ENCODE measurements at places on chromosomes 2 and 18.
A peak's percentile ranks its signal among the peaks of the same experiment; 100 is the strongest.

DNA sequence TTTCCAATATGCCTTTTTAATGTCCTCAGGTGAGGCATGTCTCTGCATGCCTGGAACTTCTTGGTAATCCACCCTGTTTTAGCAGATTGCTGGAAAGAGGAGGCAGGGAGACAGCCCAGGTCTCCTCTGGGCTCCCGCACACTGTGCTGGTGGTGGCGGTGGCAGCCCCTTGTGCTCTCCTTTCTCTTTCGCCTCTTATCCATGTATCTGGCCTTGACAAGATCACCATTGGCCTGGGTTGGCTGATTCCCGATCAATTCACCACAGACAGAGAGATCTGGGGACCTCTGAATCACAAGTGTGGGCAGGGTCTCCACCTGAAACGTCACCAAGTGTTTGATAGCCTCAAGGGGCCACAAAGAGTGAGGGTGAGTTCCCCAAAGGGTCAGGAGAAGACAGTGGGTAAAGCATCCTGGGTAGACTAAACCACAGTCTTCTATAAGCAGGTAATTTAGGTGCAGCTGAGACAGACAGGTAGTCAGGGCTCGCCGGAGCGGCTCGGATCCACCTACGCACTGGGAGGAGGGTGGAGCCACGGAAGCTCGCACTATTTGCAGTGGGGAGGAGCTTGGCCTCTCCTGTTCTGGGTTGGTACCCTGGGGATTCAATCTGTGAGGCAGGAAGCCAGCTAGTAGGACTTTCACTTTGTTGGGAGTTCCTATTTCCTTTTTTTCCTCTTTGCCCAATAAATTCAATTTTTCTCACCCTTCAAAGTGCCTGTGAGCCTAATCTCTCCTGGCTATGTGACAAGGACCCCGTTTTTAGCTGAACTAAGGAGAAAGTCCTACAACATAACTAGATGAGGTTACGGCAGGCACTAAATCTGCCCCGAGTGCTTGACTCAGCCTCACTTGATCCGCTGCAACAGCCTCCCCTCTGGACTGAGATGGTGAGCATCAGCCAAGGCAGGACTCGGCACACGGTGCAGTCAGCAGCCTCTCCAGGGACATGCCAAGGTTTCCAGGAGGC lies 57.6 kb downstream of the SLC4A3 start:
- DNase-seq: no peak

GRCh38 chr18:47343291-47343690 lies 91.8 kb upstream of the SKOR2 start:
- DNase-seq: no peak

GRCh38 chr2:228447266-228447915 lies 265.9 kb upstream of the SPHKAP start:
- DNase-seq: no peak

DNA sequence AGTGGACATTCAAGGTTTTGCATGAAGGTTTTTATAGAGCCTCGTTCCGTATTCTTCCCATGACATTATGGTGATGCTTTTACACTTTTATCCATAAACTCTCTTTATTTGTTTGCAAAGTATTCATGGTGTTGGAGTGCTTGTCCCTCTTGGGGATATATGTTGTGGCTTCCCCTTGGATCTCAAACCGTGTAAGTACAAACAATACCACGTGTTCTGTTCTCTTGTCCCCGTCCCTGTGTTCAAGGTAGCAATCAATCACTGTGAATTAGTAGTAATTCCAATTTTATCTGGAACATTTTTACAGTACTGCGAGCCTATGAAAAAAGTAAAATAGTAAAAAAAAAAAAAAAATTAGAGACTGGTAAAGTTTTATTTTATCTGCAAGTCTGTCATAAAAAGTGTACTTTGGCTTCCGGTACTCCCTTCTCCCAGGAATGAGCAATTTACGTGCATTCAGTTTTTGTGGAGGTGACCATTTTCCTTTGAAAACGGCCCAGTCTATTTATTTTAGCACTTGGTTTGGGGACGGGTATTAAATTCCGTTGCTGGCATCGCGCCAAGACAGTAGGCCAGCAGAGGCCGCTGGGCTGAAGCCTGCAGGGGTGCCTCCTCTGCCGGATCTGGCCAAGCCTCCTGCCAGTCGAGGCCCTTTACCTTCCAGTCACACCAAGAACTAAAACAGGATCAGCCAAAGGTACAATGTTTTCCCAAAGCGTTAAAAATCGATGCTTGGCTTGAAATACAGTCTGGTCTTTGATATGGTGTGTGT lies 175.7 kb downstream of the SOCS6 start:
- peak; percentile 74 for DNase-seq

DNA sequence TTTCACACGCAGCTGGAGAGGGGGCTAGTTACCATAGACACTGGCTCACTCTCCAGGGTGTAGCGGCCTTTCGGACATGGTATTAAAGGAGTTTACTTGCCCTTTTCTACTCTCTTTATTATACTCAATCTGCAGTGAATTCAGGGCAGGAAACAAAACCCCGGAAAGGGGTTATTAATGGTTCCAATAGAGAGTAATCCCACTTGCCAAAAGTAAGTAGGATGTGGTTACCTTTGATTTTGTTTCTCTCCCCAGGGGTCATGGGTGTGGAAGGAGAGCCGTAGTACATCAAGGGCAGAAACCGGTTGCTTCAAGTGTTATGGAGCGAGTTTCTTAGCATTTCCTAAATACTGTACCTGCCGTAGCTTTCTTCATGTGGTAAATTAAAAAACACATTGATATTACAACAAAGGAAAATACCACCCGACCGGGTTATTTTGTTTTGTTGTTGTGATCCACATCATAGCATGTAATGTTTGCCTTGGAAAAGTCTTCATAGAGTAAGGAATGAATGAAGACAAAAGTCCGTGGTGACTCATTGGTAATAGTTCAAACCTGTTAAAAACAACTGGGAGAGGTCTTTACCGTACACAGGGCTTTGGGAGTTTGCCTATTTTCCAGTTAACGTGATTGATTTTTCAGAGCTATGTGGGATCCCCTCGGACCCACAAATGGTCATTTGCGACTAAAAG lies 71.5 kb downstream of the SLC4A3 start:
- DNase-seq: no peak

- no peak for DNase-seq
These were observed 166.6 kb upstream of the HNMT start for GRCh38 chr2:137797641-137798040.

GRCh38 chr2:211157211-211157610 lies 600.8 kb downstream of the CPS1 start:
- no peak for DNase-seq

DNA sequence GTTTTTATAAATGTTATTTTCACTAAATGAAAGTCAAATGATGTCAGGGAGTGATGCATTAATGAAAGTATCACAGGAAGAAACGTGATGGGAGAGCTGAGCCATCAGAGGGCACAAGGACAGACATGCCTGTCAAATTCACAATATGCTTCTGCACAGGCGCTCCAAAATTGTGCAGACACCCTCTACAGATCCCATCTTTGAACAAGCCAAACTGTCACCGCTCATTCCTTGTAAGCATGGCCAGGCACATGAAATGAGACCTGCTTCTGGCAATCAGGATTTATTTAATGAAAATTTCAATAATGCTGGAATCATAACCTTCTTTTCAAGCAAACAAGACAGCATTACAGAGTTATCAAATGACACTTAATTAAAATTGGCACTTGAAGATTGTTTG lies 20.4 kb upstream of the FSHR start:
- no peak for DNase-seq

GRCh38 chr2:126787289-126787688 lies 111.4 kb upstream of the TEX51 start:
- no peak for DNase-seq

GRCh38 chr2:42317945-42318344 lies 43.1 kb downstream of the COX7A2L start:
- DNase-seq: no peak

DNA sequence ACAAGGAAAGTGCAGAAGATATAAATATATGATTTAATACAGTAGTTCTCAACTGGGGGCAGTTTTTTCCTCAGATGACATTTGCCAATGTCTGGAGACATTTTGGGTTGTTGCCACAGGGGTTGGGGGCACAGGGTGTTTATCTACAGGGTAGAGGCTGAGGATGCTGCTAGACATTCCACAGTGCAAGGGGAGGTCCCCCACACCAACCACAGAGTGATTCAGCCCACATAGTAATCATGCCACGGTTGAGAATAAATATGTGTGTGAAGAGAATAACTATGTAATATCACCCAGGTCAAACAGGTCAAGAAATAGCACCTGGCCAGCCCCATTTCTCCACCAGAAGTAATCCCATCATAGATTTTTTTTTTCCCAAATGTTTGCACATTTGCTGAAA lies 17.9 kb downstream of the DYSF start:
- no peak for DNase-seq

- peak; percentile 59 for DNase-seq
These were observed 12.4 kb downstream of the IL1F10 start for GRCh38 chr2:113080134-113080533.

- DNase-seq: peak; percentile 32
These were observed 48.0 kb upstream of the MYCN start for GRCh38 chr2:15892151-15892880.

DNA sequence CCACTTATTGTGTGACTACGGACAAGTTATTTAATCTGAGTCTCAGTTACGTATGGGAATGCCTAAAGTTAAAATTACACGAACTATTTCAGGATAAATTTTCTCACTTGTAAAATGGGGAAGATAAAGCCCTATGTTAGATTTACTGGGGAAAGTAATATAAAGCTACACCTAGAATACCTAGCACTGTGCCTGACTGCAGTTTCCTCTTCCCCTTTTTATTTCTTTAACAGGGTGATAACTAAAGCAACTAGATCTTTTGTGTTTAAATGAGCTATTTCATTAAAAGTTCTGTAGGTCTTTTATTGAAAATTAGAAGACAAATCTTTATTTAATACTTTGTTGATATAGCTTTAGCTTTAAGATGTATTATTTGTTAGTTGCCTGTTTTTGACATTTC lies 5.0 kb downstream of the B3GNT2 start:
- DNase-seq: no peak

GRCh38 chr2:9473308-9473984 lies 905 bp upstream of the IAH1 start:
- DNase-seq: peak; percentile 69

- DNase-seq: no peak
These were observed 258.9 kb downstream of the METTL4 start for GRCh38 chr18:2312440-2312839.

GRCh38 chr2:147006736-147007141 lies 838.1 kb upstream of the ACVR2A start:
- DNase-seq: no peak

DNA sequence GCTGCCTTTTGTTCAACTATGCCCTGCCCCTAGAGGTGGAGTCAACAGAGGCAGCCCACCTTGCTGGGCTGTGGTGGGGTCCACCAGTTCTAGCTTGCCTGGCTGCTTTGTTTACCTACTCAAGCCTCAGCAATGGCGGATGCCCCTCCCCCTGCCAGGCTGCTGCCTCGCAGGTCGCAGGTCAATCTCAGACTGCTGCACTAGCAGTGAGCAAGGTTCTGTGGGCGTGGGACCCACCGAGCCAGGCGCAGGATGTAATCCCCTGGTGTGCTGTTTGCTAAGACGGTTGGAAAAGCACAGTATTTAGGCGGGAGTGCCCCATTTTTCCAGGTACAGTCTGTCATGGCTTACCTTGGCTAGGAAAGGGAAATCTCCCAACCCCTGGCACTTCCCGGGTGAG lies 133.0 kb upstream of the VWC2L start:
- no peak for DNase-seq

- DNase-seq: no peak
These were observed 16.8 kb downstream of the IL37 start for GRCh38 chr2:112927745-112928144.

DNA sequence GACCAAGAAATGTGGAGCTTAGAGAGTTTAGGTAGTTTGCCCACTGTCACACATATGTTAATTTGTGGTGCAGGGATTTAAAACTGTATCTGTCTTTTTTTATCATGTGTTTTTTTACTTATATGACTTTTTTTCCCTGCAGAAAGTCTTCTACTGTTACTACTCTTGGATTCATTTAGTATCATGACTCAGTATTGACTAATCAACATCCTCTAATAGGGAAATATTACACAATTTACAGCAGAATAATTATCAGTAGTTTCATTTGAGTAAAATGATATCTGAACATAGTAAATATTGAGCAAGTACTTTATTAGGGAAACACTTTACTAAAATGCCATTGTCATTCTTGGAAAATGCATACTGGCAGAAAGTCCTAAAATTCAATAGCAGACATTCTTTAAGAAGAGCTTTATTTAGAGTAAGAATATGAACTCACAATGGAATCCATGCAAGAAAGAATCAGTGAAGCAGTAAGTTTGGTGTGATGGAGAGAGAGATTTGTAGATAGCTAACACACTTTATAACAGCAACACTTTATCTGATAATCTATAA lies 425.9 kb upstream of the SLC8A1 start:
- no peak for DNase-seq

DNA sequence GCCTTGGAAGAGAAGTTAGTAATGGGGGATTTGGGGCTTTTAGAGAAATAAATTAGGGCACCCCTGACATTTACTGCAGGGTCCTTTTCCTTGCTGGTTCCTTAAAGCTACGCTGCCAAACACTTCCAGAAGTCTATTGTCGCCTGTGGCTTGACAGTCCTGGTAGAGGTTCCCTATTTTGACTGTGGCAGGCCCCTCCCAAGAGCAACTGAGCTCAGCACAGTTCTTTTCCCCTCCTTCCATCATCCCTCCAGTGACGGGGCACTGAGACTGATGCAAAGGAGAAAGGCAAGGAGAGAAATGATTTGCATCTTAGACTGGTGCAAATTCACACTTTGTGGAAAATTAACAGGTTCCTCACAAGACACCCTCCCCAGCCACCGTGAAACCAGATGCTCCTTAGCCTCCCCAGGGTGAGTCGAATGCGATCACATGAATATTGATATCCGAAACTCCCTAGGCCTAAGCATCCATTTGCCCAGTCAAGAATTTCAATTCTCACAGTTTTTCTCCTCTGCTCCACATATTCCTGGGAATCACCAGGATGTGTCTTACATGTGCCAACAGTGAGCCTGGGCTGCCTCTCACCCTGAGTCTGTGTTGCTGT lies 45.4 kb downstream of the RABL2A start:
- no peak for DNase-seq

- no peak for DNase-seq
These were observed at the start of gene RAB17 for GRCh38 chr2:237590272-237591140. Gene RAB17 (minus strand): TSS chr2:237590734. CDS start chr2:237586154, 4,580 bp downstream.

DNA sequence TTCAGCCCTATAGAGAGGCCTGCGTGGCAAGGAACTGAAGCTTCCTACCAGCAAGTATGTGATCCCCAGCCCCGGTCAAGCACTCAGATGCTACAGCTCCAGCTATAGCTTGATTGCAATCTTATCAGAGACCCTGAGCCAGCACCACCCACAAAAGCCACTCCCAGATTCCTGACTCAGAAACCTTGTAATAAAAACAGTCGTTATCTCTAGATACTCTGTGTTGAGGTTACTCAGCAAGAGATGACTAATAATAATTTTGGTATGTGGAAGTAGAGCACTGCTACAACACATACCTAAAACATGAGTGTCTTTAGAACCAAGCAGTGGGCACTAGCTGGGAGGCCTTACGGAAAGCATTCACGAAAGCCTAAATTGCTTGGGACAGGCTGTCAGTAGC lies 216.9 kb downstream of the UXS1 start:
- DNase-seq: no peak

GRCh38 chr2:197097578-197098366 lies 171.3 kb upstream of the PGAP1 start:
- no peak for DNase-seq
